ENCODE measurements at places on chromosomes 1 and 21. TPM values are rescaled to one million over a fixed set of nuclear protein-coding genes. Genes with fewer than 3 reads are reported as not detected.

DNA sequence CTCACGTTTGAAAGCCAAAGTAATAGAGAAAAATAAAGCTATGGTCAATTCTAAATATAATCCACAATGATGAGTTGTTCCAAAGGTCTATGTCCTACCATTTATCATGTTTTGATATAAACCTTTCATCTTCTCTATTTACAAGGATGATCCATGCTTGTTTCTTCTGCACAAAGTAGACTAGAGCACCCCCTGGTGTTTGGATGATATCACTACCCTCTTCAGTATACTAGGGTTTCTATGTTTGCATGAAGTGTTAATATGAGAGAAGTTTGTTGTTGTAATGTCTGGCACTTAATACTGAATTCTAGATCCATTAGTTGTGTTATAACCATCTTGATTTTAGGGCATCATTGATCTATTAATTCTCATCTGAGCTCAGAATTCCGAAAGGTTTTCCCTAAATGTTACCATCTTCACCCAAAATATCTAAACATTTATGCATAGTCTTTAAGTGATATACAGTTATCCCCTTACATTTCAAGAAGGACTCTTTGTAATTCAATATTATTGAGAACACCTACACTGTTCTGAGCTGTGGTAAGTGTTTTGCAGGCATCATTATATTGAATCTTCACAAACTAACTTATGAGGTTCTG lies 21.1 kb downstream of the CLDN8 start:
- H3K36me3 ChIP-seq: no peaks in the 10 kb centered on the region
- H3K4me3 ChIP-seq: no peak overlapping the region
- no peak overlapping the region for H3K27ac ChIP-seq
- H3K27me3 ChIP-seq: no peaks in the 10 kb centered on the region
- H3K4me1 ChIP-seq: no peaks in the 10 kb centered on the region

- DNase-seq: no peak
- no peaks in the 10 kb centered on the region for H3K4me1 ChIP-seq
Measured at GRCh38 chr1:175742790-175743459, 470 bp downstream of the TNR start.

GRCh38 chr1:12555411-12556367 lies 62.3 kb downstream of the DHRS3 start:
- peak overlapping the region; percentile 72 for H3K27ac ChIP-seq
- H3K4me3 ChIP-seq: no peak overlapping the region
- H3K4me1 ChIP-seq: peaks cover 37% of the 10 kb centered on the region

- H3K4me3 ChIP-seq: peak within 1 kb of the TSS; percentile 55
- no peaks in the 10 kb centered on the region for H3K36me3 ChIP-seq
- H3K27me3 ChIP-seq: peaks cover 33% of the 10 kb centered on the region
- no peak for DNase-seq
- H3K4me1 ChIP-seq: peaks cover 8% of the 10 kb centered on the region
Measured at GRCh38 chr1:62318756-62319544, at the start of gene KANK4. Gene KANK4, minus strand, starts transcription at chr1:62319434. Its CDS starts 37,870 bp downstream, at chr1:62281564.

DNA sequence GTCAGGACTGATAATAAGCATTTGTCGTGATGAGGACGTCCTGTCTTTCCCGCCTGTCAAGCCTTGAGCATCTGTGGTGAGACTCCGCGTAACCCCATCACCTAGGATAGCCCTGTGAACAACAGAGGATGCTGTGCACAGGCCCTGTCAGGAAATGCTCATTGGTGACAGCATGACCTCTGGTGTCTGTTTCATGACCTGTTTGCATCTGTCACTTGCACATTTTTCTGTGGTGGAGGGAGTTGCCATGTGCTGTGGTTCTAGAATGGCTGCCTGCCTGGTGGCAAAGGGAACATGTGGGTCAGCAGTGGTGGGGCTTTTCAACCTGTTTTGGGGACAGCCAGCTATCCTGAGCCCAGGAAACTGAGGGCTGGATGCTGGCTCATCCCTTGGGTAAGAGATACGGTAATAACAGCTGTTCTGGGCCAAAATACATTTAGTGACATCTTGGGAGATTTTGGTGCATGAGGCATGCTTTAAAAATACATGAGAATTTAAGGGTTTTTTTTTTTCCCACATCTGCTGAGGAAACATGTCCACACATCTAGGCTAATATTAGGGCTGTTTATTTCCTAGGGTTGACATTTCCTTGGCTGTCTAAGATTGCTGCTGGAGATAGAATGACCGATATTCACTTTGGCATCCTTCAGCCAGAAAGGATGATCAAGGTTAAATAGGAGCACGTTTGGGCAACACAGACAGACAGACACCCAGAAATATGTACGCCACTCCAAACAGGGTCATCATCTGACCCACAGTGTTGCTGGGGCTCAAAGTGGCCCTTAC lies 52.9 kb downstream of the KCNC4 start:
- no peak overlapping the region for H3K27ac ChIP-seq
- H3K4me3 ChIP-seq: no peak overlapping the region
- peaks cover 14% of the 10 kb centered on the region for H3K4me1 ChIP-seq
- H3K27me3 ChIP-seq: no peaks in the 10 kb centered on the region
- H3K36me3 ChIP-seq: no peaks in the 10 kb centered on the region

The THEM5 gene
- not detected for total RNA-seq

The CD34 gene
- total RNA-seq: 44.6 TPM

The CLCA4 gene
- not detected for total RNA-seq

All from lower lobe of right lung (tissue), 2 donors.